Sigmoid colon (tissue), 7 donors: ENCODE measurements at places on chromosomes 5 and 9. TPM values are rescaled to one million over a fixed set of nuclear protein-coding genes. Genes with fewer than 3 reads are reported as not detected.

DNA sequence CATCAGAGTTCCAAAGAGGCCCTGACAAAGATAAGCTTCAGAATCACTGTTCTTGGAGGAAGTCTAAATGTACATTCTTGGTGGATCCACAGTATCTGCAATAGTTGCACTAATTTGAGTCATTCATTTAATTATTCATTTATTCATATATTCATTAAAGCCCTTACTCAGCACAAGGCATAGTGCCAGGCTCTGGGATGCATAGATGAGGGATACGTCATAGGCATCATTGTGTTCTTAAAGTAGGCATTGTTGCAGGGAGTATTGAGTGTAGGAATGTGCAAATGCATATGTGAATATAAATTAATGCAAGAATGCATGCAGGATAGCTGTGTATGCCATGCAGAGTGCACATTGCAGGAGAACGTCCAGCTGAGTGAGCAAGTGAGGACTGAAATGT, 100.7 kb downstream of the DRD1 start:
- H3K36me3 ChIP-seq, result no peaks in the 10 kb centered on the region
- H3K27ac ChIP-seq, result no peak overlapping the region
- H3K27me3 ChIP-seq, result no peaks in the 10 kb centered on the region
- no peak overlapping the region for H3K4me3 ChIP-seq

GRCh38 chr5:176853151-176853778, 42.9 kb downstream of the UNC5A start:
- H3K4me3 ChIP-seq, result no peak overlapping the region
- H3K4me1 ChIP-seq, result no peaks in the 10 kb centered on the region
- peaks cover 30% of the 10 kb centered on the region for H3K27me3 ChIP-seq
- no peak for DNase-seq

- H3K4me1 ChIP-seq, result peaks cover 12% of the 10 kb centered on the region
- peaks cover 29% of the 10 kb centered on the region for H3K36me3 ChIP-seq
- peak overlapping the region; percentile 91 for H3K4me3 ChIP-seq
- peak; percentile 48 for DNase-seq
- no peaks in the 10 kb centered on the region for H3K27me3 ChIP-seq
Measured at GRCh38 chr5:139438707-139439012, 665 bp downstream of the DNAJC18 start.

DNA sequence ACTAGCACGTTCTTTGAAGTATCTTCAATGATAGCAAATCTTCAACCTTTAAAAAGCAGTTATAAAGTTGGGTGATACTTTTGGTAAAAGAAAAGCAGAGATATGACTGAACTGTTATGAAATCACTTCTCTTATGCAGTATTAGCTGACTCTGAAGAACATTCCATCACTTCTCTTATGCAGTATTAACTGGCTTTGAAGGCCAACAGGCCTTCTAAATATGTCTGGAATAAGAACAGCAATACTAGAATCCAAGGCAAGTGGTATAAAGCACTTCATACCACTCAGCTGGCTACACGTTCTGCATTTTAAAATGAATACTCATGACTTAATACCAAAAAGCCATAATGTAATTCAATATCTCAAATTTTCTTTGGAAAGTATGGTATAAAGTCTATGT, 17.3 kb downstream of the SKIC3 start:
- no peaks in the 10 kb centered on the region for H3K36me3 ChIP-seq
- H3K4me1 ChIP-seq, result peaks cover 8% of the 10 kb centered on the region
- no peak overlapping the region for H3K4me3 ChIP-seq
- no peaks in the 10 kb centered on the region for H3K27me3 ChIP-seq
- DNase-seq, result no peak
- no peak overlapping the region for H3K27ac ChIP-seq

DNA sequence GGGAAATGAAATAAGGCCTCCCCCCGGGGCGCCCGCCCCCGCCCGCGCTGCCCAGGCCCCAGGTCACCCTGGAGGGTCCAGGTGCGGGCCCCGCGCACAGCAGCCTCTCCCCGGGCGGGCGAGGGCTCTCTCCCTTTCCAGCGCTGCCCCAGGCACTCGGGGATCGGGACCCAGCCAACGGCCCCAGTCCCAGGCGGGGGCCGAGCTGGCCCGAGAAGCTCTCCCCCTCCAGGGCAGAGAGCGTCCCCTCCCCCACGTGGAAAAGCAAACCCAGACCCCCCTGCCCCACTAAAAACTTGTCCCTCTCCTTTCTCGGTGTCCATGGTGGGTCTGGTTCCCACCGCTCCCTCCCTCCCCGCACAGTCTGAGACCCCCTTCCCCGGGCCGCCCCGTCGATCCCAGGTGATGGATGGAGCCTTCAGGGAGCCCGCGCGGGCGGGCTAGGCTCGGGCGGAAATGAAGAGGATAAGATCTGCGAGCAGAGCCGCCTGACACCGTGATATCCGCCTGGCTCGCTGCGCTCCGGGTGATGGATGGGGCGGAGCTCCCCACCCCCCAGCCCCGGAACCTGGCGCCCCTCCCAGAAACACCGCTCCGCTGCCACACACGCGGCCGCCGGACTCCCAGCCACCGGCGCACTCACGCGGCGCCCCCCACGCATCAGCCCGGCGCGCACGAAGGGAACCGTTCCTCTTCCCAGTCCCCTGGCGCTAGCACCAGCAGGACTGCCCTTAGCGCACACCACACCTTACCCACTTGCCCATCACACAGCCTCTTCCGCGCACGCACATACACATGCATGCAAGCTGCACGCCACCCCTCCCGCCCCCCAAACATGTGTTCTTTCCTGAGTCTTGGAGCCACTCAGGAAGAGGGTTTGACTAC, 81.7 kb upstream of the ZBTB43 start:
- H3K4me3 ChIP-seq, result peak overlapping the region; percentile 76
- H3K4me1 ChIP-seq, result peaks cover 18% of the 10 kb centered on the region
- peaks cover 13% of the 10 kb centered on the region for H3K27me3 ChIP-seq
- peak; percentile 80 for DNase-seq
- no peaks in the 10 kb centered on the region for H3K36me3 ChIP-seq

- H3K4me1 ChIP-seq, result no peaks in the 10 kb centered on the region
- no peak overlapping the region for H3K4me3 ChIP-seq
- DNase-seq, result no peak
- no peak overlapping the region for H3K27ac ChIP-seq
- H3K27me3 ChIP-seq, result peaks cover 13% of the 10 kb centered on the region
Measured at GRCh38 chr5:176675676-176676360, 28.5 kb downstream of the TSPAN17 start.

DNA sequence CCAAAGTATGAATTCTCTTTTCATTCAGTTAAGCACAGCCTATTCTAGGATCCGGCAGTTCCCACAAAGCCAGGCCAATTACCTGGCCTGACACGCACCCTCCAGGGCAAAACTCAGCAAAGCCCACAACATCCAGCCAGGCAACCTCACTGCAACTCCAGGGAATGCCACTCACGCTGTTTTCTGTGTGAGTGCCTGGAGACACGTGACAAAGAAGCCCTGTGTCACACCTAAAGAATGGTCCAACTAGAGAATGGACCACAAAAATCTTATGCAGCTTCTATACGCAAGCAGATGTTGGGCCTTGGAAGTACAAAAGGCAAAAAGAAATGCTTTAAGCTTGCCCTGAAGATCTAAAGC, 20.2 kb downstream of the RETREG1 start:
- H3K27me3 ChIP-seq, result no peaks in the 10 kb centered on the region
- DNase-seq, result no peak
- no peak overlapping the region for H3K4me3 ChIP-seq
- H3K36me3 ChIP-seq, result no peaks in the 10 kb centered on the region

- no peak overlapping the region for H3K27ac ChIP-seq
- H3K27me3 ChIP-seq, result no peaks in the 10 kb centered on the region
- peak; percentile 32 for DNase-seq
Measured at GRCh38 chr5:178196986-178197385, 7.3 kb upstream of the HNRNPAB start.

GRCh38 chr9:135248721-135249120, 161.3 kb downstream of the OLFM1 start:
- H3K4me1 ChIP-seq, result no peaks in the 10 kb centered on the region
- H3K27me3 ChIP-seq, result no peaks in the 10 kb centered on the region

- no peaks in the 10 kb centered on the region for H3K4me1 ChIP-seq
- no peak overlapping the region for H3K4me3 ChIP-seq
- no peak overlapping the region for H3K27ac ChIP-seq
- H3K27me3 ChIP-seq, result no peaks in the 10 kb centered on the region
Measured at GRCh38 chr9:137383081-137383783, 39.7 kb downstream of the EXD3 start.

DNA sequence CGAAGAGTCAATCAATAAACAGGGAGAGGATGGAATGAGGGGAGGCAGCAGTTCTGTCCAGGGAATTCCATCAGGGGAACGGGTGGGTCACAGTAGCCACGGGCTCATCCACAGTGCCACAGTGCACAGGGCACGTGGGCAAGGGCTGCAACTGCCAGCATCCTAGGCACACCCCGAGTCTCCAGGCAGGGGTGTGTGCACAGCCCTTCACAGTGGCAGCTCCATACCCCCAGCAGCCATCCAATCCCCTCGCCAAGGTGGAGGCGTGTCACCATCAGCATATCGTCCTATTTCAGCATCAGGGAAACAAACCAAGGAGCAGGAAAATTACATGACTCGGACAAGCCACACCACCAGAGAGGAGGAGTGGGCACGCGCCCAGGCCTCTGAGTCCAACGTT, 133.6 kb downstream of the ADAMTS2 start:
- no peaks in the 10 kb centered on the region for H3K27me3 ChIP-seq
- H3K27ac ChIP-seq, result no peak overlapping the region
- H3K36me3 ChIP-seq, result no peaks in the 10 kb centered on the region

DNA sequence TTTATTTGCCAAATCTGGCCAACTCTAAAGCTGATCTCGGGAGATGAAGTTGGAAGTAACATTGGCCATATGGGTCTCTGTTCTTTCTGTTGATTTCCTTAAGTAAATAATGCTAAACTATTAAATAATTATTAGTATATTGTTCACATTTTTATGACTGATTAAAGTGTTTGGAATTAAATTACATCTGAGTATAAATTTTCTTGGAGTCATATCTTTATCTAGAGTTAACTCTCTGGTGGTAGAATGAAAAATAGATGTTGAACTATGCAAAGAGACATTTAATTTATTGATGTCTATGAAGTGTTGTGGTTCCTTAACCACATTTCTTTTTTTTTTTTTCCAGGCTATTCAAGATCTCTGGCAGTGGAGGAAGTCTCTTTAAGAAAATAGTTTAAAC, 9.3 kb upstream of the FGF18 start:
- H3K4me1 ChIP-seq, result no peaks in the 10 kb centered on the region
- peaks cover 25% of the 10 kb centered on the region for H3K36me3 ChIP-seq
- H3K27ac ChIP-seq, result no peak overlapping the region

DNA sequence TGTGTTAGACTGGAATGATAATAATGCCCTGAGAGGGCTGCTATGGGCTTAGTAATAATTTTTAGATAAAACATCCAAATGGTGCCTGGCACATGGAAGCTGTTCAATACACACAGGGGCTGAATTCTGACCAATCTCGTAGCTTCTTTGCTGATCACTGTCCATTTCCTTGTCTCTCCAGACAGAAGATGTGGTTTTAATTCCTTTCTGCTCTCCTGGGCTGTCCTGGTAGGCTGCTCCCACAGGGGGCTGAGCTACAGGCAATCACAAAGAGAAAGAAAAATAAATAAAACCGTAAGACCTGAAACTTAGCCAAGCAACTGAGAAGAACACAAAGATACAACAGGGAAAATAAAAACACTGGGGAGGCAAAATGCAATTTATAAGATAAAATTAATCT, 136.5 kb downstream of the CDK5RAP2 start:
- no peaks in the 10 kb centered on the region for H3K36me3 ChIP-seq
- no peaks in the 10 kb centered on the region for H3K27me3 ChIP-seq
- H3K27ac ChIP-seq, result no peak overlapping the region
- peaks cover 19% of the 10 kb centered on the region for H3K4me1 ChIP-seq
- DNase-seq, result no peak

TMEM8B gene
- 12.5 TPM for total RNA-seq

CYLC2 gene
- not detected for total RNA-seq
